ENCODE measurements at places on chromosomes 7 and 10.

- DNase-seq: no peak
Observed at GRCh38 chr10:90435296-90435695, 422.5 kb downstream of the HTR7 start.

GRCh38 chr7:70942791-70943190, 189.2 kb upstream of the GALNT17 start:
- DNase-seq: no peak

DNA sequence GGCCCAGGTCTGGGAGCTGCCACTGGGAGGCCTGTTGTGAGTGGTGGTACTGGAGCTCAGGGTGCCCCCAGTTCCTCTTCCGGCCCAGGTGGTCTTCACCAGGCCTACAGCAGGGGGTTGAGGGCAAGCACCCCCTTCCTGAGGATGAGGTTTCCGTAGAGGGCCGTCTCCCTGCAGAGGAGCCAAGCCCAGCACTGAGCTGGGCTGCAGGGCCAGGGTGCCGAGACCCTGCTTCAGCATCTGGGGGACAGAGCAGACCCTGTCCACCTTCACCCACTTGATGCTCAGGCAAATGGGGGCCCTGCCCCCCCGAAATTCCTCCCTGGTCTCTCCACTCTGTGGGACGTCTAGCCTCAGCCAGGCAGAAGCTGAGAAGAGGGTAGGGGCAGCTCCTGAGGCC, 2.6 kb downstream of the FUOM start:
- DNase-seq: no peak

GRCh38 chr10:11528286-11528685, 83.2 kb downstream of the USP6NL start:
- DNase-seq: no peak

- DNase-seq: no peak
Observed at GRCh38 chr7:94530109-94530508, 20.5 kb downstream of the CASD1 start.

DNA sequence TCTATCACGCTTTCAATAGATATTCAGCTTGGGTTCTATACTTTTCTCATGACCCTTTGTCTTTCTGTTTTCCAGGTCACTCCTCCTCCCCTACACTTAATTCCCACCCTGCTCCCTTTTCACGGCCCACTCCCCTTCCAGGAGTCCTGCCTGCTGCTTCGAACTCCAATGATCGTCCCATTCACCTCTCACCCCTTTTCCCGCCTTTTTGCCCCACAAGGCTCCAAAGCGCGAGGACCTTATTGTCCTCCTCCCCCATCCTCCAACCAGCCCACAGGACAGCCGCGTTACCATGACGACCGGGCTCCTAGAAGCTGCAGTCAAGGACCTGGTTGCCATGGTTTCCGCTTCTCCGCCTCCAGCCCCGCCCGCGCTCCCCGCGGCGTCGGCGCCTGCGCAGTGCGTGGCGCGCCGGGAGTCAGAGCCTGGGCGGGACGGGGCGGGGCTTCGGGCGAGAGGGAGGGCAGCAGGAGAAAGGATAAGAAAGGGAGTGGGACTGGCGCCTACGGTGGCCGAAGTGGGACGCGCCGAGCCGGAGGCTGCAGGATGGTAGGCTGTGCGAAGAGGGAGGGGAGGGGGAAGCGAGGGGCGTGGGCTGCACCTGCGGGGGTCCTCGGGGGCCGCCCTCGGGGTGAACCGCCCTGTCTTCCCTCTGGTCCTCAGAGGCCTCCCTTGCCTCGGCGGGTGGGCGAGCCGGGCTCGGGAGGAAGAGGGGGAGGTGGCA, at the start of gene AP1S1:
TSS of gene AP1S1 (plus strand) at position 508 of the 724 bp plus-strand sequence. CDS start at position 547, 39 bp downstream.
- DNase-seq: no peak

DNA sequence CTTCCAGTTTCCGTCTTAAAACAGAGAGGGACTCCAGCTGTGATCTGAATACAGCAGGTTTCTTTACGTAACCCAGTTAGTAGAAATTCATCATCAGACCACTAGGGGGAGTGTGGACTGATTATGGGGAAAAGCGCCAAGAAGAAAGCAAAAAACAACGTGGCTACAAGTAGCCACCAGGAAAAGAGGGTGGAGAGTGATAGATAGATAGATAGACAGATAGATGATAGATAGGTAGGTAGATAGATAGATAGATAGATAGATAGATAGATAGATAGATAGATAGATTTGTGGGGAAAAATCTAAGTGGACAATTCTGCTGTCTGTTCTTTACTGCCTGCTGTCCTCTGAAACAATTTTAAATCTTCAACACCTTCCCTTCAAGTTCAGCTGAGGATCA, 12.7 kb upstream of the AKR1B10 start:
- DNase-seq: no peak

GRCh38 chr7:15503603-15504290, 58.1 kb downstream of the AGMO start:
- DNase-seq: no peak

GRCh38 chr7:30502470-30503251, 2.0 kb downstream of the GGCT start:
- DNase-seq: no peak

DNA sequence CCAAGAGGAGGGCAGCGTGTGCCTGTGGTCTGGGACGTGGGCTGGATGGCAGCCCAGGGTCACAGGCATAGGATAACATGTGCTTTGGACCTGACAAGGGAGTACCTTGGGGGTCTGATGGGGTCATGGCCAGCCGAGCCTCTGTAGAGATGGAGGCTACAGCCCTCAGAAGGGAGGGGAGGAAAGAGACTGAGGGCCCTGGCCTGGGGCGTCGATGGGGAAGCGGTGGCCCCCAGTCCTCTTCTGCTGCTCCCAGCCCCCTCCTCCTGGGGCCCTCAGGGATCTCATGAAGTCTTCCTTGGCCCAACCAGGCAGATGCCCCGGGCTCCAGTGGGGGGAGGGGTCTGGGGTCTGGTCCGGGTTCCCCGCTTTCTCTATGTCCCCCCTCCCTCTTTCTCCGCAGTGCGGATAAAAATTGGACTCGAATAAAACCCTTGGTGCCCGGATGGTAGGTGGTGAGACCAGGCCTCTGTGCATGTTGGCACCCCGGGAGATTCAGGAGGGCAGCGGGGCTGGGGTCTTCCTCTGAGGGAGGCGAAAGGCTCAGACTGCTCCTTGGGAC, 15.6 kb upstream of the HSPB1 start:
- no peak for DNase-seq

GRCh38 chr10:16521311-16522016, at the start of gene C1QL3:
C1QL3 (minus strand) TSS chr10:16521879; CDS start chr10:16521065, 814 bp downstream.
- DNase-seq: no peak

- DNase-seq: no peak
Observed at GRCh38 chr7:148274118-148274517, 316.4 kb upstream of the C7orf33 start.

- no peak for DNase-seq
Observed at GRCh38 chr7:26681819-26682418, 182.5 kb downstream of the SKAP2 start.

- DNase-seq: no peak
Observed at GRCh38 chr7:123789206-123789784, 40.5 kb upstream of the WASL start.

GRCh38 chr10:15760681-15761080, 41.0 kb upstream of the ITGA8 start:
- no peak for DNase-seq

DNA sequence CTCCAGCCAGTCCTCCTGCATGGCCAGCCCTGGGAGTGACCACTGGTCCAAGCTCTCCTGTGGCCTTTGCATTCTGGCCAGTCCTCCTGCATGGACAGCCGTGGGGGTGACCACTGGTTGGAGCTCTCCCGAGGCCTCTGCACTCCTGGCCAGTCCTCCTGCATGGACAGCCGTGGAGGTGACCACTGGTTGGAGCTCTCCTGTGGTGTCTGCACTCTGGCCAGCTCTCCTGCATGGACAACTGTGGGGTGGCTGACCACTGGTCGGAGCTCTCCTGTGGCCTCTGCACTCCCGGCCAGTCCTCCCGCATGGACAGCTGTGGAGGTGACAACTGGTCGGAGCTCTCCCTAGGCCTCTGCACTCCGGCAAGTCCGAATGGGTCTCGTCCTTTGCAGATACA, 28.7 kb upstream of the ADARB2 start:
- DNase-seq: no peak

GRCh38 chr10:71797533-71798307, 24.4 kb upstream of the VSIR start:
- DNase-seq: no peak

- no peak for DNase-seq
Observed at GRCh38 chr10:72418679-72419078, 64.0 kb upstream of the DNAJB12 start.

DNA sequence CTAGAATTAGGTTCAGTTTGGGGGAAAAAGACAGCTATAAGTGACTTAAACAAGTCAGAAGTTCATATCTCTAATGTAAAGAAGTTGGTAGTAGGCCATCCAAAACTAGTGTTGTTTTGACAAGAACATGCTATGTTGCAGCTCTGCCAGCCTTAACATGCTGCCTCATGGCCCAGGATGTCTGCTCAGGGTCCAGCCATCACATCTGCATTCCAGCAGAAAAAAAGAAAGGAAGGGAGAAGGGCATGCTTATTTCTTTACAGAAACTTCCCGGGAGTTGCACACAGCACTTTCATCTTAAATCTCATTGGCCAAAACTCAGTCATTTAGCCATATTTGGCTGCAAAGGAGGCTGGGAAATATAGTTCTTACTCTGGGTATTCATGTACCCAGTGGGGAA, 400.4 kb upstream of the PODXL start:
- no peak for DNase-seq

GRCh38 chr10:36803229-36803628, 322.2 kb upstream of the ANKRD30A start:
- DNase-seq: no peak

GRCh38 chr10:4329225-4329624, 496.8 kb upstream of the AKR1E2 start:
- no peak for DNase-seq

GRCh38 chr7:99125505-99125865, 18.4 kb downstream of the SMURF1 start:
- no peak for DNase-seq

- DNase-seq: no peak
Observed at GRCh38 chr10:108404155-108404554, 1239.6 kb upstream of the SORCS1 start.

GRCh38 chr10:96967847-96968246, 135.7 kb downstream of the LCOR start:
- DNase-seq: peak; percentile 36

GRCh38 chr7:2606539-2606936, 25.2 kb upstream of the TTYH3 start:
- no peak for DNase-seq

DNA sequence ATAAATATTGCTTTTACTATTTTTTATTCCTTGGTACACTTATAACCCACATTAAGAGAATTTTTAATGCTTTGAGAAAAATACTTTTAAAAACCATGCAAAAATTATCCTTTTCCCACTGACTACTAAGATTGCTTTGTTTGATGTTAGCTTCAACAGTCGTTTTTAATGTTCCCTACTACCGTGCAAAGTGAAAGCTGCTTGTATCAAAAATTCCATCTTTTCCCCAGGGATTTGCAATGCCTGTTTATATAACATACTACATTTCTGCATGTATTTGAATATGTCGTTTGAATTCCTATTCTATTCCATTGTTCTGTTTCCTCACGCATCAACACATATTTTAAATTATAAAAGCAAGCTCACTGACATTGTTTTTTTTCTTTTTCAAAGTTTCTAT, 54.4 kb downstream of the TFPI2 start:
- DNase-seq: no peak

- DNase-seq: no peak
Observed at GRCh38 chr7:91345449-91345848, 81.2 kb downstream of the FZD1 start.

DNA sequence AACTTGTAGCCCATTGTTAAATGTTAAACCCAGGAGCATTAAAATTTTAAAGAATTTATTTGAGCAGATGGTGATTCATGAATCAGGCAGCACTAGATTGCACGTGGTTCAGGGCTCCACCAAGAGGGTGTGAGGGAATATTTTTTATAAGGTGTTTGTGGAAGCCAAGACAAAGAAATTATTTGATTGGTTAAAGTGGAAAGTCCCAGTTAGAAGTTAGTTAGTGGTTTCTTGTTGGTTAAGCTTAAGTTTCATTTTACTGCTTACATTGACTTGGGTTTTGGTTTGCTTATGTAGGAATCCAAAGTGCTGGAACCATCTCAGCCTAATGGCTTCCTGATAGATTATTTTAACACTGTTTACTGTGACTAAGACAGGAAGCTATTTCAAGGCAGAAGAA, 906.2 kb downstream of the LRMDA start:
- peak; percentile 46 for DNase-seq

DNA sequence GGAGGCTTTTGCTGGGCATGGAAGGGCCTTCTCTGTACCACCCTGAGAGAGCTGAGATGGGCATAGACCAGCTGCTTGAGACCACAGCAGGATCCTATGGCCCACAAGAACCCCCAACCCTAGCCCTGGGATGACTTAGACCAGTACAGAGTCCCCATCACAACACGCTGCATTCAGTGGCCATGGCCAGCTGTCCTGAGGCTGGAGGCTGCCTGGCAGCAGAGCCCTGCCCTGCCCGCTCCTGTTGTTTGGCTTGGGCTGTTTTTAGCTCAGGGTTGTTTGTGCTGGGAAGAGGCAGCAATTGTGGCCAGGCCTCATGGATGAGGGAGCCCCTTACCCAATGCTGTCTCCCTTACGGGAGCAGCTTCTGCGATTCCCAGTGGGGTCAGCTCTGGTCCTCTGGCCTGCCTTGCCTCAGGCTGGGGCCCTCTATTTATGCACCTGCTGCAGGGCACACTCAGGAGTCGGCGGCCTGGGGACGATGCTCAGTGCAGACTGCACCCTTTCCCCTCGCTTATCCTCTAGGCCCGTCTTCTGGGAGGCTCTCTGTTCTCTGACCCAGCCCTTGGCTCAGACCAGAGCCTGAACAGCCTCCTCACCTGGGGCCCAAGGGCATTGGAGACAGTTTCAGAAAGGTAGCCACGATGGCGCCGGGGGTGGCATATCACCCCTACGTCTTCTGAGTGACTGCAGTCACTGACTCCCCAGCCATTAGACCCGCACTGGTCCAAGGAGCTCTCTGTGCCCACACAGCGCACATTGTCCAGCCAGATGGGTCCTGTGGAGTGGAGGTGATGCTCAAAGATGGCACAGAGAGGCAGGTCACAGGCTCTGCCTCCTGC, 6.3 kb downstream of the LOXL4 start:
- DNase-seq: no peak

GRCh38 chr7:46695051-46695708, 774.1 kb upstream of the IGFBP3 start:
- DNase-seq: no peak

DNA sequence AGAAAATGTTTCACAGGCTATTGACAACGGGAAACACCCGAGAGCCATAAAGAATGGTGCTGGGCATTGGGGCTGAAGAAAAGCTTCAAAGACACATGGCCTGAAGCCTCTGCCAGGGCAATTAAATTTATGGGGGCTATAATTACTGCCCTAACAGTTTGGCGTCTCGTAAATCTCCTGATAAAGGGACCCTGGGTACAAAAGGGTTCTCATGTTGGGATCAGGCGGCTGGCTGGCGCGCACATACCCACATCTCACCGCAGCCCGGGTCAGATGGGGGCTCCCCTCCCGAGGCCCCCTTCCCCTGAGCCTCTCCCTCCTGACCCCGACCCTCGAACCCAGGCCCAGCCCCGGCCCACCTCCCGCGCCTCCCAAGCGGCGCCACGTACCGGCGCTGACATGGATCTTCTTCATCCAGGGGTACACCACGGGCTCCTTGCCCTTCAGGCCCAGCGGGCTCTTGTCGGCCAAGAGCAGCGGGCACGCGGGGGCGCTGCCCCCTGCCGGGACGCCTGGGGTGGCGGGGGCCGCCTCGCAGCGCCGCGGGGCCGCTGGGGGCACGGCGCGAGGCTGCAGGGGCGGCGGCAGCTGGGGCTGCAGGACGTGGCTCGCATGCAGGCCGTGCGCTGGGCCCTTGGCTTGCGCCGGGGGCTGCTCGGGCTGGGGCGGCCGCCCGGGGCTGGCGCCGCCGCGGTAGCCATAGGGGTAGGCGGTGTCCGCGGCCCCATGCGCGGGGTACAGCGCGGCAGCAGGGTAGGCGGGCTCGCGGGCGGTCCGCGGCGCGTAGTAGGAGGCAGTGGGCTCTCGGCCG, 623 bp downstream of the HOXA4 start:
- DNase-seq: no peak
